ENCODE measurements at places on chromosomes 4 and X.

- DNase-seq = no peak
These were observed 142.2 kb downstream of the GLRA3 start for GRCh38 chr4:174686826-174687225.

DNA sequence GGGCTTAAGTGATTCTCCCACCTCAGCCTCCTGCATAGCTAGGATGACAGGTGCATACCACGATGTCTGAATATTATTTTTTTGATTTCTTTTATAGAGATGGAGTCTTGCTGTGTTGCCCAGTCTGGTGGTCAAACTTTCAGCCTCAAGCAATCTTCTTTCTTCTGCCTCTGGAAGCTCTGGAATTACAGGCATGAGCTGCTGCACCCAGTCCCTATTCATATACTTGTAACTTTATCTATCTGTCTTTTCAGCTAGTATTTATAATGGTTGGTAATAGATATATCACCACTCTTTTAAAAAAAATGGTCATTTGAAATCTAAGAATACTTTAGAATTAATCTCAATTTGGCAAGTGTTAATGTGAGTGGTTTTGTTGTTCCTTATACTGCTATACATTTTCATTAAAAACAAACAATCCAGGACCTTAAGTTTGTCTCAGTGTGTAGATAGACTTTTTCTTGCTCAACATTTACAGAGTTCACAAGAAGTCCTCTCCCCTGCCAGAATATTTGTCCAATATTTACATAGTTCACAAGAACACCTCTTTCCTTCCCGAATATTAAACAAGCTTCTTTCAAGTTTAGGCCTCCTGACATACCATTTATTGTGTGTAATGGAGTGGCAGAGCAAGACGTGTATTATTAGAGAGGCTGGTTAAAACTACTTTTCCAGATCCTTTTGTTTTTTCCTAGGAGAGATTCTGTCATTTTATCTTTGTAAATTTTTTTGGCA, 1197.4 kb upstream of the ADGRL3 start:
- DNase-seq = no peak

- no peak for DNase-seq
These were observed 12.9 kb upstream of the IL13RA1 start for GRCh38 chrX:118714521-118714920.

DNA sequence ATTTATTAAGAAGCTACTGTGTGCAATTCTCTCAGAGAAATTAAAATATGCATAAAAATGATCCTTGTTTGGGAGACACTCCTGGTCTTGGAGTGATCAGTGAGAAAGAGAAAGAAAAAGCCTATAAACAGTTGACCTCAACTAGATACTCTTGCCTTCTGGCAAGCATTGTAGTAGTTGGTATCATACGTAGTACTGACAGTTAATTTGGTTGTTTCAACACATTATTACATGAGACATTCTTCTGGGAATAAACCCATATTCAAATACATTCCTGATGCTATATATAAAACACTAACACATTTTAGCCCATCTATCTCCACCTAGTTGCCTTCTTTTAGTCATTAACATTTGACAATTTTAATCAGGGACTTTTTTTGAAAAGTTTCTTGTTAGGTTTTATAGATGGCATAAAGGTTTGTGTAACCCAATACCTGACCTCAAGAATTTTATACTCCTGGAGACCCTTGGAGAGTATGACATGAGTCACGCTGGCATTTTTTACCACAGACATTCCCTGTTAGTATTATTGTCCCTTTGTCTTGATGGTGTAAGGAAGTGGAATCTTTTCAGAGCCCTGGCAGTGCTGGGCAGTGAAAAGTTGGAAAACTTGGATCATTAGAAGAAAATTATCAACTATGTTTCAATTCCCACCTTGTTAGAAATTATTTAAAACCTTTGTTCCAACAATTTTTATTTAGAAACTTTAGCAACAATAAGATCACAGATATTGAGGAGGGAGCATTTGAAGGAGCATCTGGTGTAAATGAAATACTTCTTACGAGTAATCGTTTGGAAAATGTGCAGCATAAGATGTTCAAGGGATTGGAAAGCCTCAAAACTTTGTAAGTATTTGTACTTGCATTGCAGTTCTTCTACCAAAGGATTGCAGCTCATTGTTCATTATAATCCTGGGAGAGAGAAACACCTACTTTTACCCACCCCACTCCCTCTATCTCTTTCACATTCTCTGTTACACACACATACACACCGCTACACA, 167.1 kb upstream of the PACRGL start:
- no peak for DNase-seq

GRCh38 chr4:98744372-98745150, 86.2 kb upstream of the TSPAN5 start:
- no peak for DNase-seq
